ENCODE measurements at places on chromosomes 2 and 18. TPM values are rescaled to one million over a fixed set of nuclear protein-coding genes. Genes with fewer than 3 reads are reported as not detected.

The ACMSD gene
- total RNA-seq: not detected

The IL36B gene
- not detected for total RNA-seq

The LYG2 gene
- not detected for total RNA-seq

The EFEMP1 gene
- total RNA-seq: 647 TPM

The CDH2 gene
- total RNA-seq: 1.9 TPM

The NEMP2 gene
- total RNA-seq: 6.0 TPM

The DPP4 gene
- total RNA-seq: 24.1 TPM

The POMC gene
- 13.5 TPM for total RNA-seq

The PLGLB2 gene
- 2.6 TPM for total RNA-seq

The MOB4 gene
- 27.3 TPM for total RNA-seq

The IL1B gene
- total RNA-seq: 2.6 TPM

The C2orf72 gene
- not detected for total RNA-seq

The NFATC1 gene
- 21.8 TPM for total RNA-seq

The ERFE gene
- total RNA-seq: not detected

The SNTG2 gene
- 14.0 TPM for total RNA-seq

The PDE11A gene
- 0.16 TPM for total RNA-seq

The SERPINB7 gene
- total RNA-seq: 2.0 TPM

The NAT8 gene
- total RNA-seq: not detected

The KANSL1L gene
- total RNA-seq: 48.5 TPM

The CDH20 gene
- 1.0 TPM for total RNA-seq

The WIPF1 gene
- total RNA-seq: 44.4 TPM

The DNAJB2 gene
- 51.1 TPM for total RNA-seq

The DSG3 gene
- total RNA-seq: not detected

The ATIC gene
- 28.2 TPM for total RNA-seq

The OSR1 gene
- 148 TPM for total RNA-seq

The RABL2A gene
- 4.5 TPM for total RNA-seq

The RAMP1 gene
- 36.0 TPM for total RNA-seq

The TGOLN2 gene
- 122 TPM for total RNA-seq

The SULT6B1 gene
- not detected for total RNA-seq

The ITGA6 gene
- 95.6 TPM for total RNA-seq

The LRATD1 gene
- total RNA-seq: 4.4 TPM

The CIB4 gene
- total RNA-seq: not detected

The PROM2 gene
- 0.82 TPM for total RNA-seq

The TMEM237 gene
- 13.5 TPM for total RNA-seq

The TRIM43 gene
- total RNA-seq: not detected

The RBKS gene
- total RNA-seq: 5.4 TPM

The MREG gene
- total RNA-seq: 5.6 TPM

The VWA3B gene
- total RNA-seq: 0.32 TPM

The IL37 gene
- not detected for total RNA-seq

The CLEC4F gene
- total RNA-seq: 0.56 TPM

The EHD3 gene
- total RNA-seq: 3.6 TPM

The DHRS9 gene
- 3.0 TPM for total RNA-seq

The DQX1 gene
- not detected for total RNA-seq

The ZNF638 gene
- total RNA-seq: 112 TPM

The TPO gene
- total RNA-seq: 8.0 TPM

The RESP18 gene
- not detected for total RNA-seq

The SERPINB3 gene
- not detected for total RNA-seq

All from omental fat pad (tissue), 4 donors.